ENCODE measurements at places on chromosomes 5 and 9.

DNA sequence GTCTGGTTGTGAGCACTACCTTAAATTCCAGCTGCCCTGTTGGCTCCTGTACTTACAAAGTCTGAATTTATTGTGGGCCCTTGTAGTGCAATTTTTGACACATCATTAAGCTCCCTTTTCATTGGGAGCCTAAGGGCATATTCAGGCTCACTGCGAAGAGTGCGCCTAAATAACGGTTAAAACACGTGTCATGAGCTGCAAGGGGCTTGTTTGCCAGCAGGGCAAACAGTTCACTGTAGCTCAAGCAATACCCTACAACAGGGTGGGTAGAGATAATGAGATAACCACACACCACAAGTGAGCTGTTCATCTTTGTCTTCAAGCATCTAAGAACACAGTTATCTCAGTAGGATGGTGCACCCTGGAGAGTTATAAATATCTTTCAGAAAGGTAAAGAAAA lies 214.2 kb downstream of the SLF1 start:
- no peak for DNase-seq

GRCh38 chr9:75803130-75803529 lies 87.3 kb upstream of the PCSK5 start:
- no peak for DNase-seq

GRCh38 chr5:165527577-165527976 lies 2022.2 kb downstream of the MAT2B start:
- DNase-seq, result no peak

DNA sequence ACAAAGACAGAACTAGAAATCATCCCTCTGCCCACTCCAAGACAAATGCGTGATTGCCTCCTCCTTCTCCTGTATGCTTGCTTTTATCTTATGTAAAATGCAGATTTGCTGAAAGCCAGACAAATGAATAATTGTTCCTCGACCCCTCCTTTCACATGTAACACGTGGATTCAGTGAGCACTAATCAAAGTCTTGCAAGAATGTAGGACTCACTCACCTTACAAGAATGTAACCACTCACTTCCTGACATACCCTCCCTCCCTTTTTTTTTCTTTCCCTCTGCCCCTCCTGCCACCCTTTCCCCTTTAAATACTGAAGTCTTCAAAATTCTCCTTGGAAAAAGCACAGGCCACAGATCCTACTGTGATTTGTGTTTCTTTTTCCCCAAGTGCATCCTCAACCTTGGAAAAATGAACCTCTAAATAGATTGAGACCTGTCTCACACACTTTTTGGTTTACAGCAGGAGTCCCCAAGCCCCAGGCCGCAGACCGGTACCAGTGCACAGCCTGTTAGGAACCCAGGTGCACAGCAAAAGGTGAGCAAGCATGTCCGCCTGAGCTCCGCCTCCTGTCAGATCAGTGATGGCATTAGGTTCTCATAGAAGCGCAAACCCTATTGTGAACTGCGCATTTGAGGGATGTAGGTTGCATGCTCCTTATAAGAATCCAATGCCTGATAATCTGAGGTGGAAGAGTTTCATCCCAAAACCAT lies 29.4 kb upstream of the HSD17B3 start:
- DNase-seq, result no peak

GRCh38 chr5:122030251-122030650 lies 47.8 kb downstream of the LOX start:
- DNase-seq, result no peak

- no peak for DNase-seq
These were observed 66.1 kb downstream of the TSPAN17 start for GRCh38 chr5:176713409-176713808.

All from activated T-cell treated with anti-CD3 and anti-CD28 coated beads for 24 hours (primary cell).